Stimulated activated CD4-positive, alpha-beta T cell treated with anti-CD3 and anti-CD28 coated beads, Interleukin-1b, Interleukin-23, amount 100 ng/mL, for 24 hours (primary cell): ENCODE measurements at places on chromosomes 4 and X.

DNA sequence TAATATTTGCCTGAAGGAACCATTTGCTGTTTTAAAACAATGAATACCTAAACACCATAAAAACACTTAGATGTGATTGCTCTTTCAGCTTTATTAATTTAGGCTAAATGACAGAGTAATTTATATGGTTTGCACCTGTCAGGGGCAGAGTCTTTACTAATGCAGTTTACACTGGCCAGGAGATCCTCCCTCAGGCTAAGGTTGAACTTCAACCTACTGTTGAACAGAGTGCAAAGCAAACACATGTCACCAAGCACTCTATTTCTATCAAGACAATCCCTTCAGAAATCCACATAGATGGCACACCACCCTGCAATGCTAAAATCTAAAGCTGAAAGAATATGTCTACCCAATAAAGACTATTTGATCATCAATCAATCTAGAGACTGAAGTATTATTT is 147.3 kb downstream of the KLHL13 start:
- DNase-seq: no peak

DNA sequence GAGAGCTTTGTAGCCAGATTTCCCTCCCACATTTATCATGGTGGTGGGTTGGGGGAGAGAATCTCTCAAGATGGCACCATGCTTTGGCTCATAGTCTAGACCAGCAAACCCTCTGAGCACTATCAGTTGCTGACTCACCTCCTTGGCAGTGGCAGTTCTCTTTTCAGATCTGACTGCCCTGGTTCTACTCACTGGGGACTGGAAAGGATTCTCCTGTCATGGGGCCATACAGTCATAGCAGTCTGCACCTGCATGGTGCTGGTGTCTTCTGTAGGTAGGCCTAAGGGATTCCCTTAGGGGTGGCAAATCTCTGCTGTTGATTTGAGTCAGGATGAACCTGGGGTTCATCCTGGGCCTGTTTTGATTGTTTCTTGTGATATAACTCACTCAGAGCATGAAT is 2.6 kb downstream of the TEX13B start:
- no peak for DNase-seq

GRCh38 chr4:155887847-155888570 is 15.5 kb upstream of the TDO2 start:
- DNase-seq: no peak

- no peak for DNase-seq
Measured at GRCh38 chr4:151489462-151490203, 80.7 kb downstream of the FHIP1A start.

GRCh38 chrX:48003758-48004457 is at the start of gene ZNF182:
TSS of gene ZNF182 (minus strand) at chrX:48003989. CDS start at chrX:48002609, 1,380 bp downstream.
- peak; percentile 83 for DNase-seq

- DNase-seq: no peak
Measured at GRCh38 chrX:78029663-78030062, 60.2 kb upstream of the PGAM4 start.

- DNase-seq: no peak
Measured at GRCh38 chr4:40524366-40525041, 105.2 kb downstream of the RBM47 start.

DNA sequence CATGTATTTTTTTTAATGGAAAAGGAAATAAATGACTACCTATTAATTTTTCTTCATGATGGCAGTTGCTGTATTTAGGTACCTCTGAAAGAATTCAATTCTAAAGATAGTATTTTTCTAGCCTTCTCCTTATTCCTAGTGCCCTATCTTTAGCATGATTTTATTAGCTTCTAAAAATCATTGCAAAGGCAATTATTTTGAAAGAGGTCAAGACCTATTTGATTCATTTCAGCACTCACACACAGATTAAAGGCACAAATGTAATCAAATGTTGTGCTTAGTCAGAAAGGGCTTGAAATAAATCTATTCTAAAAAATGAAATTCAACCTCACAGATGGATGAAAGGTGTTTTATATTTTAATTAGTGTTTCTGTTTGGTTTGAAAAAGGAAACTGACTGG is 74.8 kb upstream of the POF1B start:
- no peak for DNase-seq

DNA sequence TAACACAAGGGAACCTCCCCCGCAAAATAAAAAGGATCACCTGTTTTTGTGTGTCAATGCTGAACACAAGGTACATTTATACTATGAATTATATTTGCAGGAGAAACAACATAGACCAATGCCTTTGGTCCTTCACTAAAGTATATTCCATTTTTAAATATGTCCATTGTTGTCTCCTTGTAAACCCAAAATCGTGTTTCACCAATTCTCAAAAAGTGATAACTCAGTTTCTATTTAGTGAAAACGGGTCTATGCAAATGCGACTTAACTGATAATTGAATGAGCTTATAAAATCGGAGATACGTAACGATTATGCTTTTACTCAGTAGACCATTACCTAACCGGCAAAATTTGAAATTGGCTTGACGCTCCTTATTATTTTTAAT is 2.1 kb downstream of the BRWD3 start:
- no peak for DNase-seq
